ENCODE measurements at places on chromosomes 7 and 10.

DNA sequence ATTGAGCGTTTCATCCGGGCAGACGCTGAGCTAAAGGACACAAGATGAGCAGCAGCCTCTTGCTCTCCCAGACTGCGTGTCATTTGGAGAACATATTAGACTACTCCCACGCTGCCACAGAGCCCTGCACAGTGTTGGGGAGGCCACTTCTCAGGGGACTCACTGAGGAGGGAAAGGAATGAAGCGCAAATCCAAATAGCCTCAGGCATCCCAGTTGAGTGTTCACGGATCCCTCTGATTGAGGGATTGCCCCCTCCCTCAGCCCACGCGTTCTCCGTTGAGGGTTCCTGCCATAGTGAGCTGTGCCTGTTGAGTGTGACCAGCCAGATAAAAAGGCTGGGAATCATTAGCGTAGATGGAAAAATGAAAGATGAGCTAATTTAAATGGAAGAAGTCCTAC is 563.4 kb downstream of the ACTR3B start:
- DNase-seq: no peak

- no peak for DNase-seq
Observed at GRCh38 chr7:39172137-39172536, 194.4 kb downstream of the POU6F2 start.

- no peak for DNase-seq
Observed at GRCh38 chr10:110207011-110207804, at the start of gene MXI1. MXI1 (plus strand) TSS chr10:110207605; CDS start chr10:110207809, 204 bp downstream.

DNA sequence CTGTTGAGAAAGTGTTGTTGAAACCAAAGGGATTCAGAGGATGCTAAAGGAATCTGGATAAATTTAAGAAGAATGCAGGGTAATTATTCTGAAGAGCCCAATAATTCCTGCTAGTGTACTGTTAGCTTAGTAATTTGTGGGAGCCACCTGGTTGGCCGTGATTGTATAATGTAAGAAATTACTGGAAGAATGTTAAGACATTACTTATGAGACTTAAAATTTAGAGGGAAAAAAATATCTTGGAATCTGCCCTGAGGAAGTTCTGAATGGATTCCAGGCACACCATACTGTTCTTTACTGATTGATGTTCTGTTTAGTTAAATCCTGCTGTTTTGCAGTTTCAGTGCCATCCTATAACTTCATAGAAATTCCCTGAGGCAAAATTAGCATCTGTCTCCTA is 155.0 kb upstream of the RHOBTB1 start:
- no peak for DNase-seq

- no peak for DNase-seq
Observed at GRCh38 chr10:32955299-32955772, 2.7 kb downstream of the ITGB1 start.

DNA sequence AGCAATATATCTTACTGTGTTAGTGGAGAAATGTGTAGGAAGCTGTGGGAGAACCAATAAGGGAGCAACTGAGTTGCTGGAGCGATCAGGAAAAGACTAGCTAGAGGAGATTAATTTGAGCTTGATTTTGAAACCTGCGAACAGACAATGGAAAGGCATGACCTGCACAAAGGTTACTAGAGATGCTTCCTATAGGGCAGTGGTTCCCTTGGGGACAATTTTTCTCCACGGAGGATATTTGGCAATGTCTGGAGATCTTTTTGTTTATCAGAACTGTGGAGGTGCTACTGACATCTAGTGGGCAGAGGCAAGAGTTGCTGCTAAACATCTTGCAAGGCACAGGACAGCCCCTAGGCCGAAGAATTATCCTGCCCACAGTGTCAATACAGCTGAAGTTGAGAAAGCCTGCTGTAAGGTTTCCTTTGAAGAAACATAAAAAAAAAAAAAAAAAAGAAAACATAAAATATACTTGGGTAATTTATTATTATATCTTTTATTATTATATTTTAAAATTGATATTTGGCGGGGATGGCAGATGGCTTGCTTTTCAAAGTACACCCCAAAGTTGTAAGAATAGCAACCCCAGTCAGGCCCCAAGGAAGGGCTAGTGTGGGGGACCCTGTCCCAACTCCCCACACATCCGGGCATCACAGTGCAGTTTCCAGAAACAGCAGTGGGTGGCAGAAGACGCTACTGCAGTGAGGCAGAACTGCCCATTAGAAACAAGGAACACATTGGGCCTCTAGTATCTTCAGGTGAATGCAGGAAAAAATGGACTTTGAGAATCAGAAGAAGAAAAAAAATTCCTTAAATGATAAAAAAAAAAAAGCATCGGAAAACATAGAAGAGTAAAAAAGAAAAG is 481.6 kb downstream of the SH2D4B start:
- DNase-seq: no peak

- DNase-seq: no peak
Observed at GRCh38 chr10:119337223-119337622, 129.9 kb downstream of the GRK5 start.

DNA sequence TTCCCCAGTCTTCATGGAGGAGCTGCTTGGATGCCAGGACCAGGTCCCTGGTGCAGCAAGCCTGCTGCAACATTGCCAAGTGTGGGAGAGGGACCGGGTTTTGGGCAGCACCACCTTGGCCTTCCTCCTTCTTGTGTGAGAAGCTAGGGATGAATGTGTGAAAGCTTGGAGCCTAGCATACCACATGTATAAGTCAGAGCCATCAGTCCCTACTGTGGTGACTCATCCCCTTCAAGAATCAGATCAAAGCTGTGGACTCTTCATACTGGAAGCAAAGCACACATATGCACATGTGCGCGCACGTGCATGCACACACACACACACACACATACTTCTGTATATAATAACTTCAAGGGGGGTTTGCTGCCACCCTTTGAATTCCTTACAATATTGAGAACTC is 527.8 kb downstream of the LRMDA start:
- DNase-seq: no peak

DNA sequence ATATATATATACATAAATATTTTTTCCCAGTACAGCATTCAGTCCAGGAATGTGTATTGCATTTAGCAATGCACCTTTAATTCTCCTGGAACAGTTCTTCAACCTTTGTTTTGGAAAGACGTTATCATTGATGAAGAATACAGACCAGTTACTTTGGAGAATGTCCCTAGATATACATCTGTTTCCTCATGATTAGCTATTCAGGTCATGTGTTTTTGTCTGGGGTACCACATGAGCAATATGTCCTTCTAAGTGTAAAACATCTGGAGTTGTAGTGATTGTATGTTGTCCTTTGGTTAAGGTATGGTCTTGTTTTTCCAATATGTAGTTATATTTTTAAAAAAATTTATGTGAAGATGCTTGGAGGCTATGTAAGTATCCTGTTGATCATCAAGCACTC is 10.2 kb downstream of the BZW2 start:
- DNase-seq: no peak

- no peak for DNase-seq
Observed at GRCh38 chr10:36358736-36359135, 716.6 kb upstream of the FZD8 start.

DNA sequence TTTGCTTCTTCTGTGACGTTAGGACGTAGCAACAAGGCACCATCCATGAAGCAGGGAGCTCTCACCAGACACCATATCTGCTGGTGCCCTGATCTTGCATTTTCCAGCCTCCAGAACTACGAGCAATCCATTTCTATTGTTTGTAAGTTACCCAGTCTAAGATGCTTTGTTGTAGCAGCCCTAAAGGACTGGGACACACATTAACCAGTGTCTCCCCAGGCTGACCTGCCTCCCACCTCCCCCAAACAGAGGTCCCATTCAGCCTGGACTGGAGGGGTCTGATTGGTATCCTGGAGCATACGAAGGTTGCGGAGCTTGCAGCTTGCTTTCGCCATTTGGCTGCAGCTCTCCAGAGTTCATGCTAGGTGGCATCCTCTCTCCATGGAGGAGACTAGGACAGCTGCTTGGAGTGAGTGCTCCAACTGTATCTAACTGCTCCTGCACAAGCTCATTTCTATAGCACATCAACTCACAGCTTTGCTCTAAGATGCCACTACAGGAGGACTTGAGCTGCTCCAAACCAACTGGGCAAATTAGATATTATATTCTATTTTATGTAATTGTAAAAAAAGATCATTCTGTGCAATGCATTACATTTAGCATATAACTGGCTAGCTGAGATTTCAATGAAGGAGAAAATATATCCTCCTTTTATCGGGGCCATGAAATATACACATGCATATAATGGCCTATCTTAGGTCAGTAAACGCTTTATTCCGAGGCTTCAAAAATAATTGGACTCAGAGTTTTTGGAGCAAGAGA is 8.0 kb upstream of the GRK5 start:
- no peak for DNase-seq

- no peak for DNase-seq
Observed at GRCh38 chr10:3892440-3893425, 107.7 kb upstream of the KLF6 start.

DNA sequence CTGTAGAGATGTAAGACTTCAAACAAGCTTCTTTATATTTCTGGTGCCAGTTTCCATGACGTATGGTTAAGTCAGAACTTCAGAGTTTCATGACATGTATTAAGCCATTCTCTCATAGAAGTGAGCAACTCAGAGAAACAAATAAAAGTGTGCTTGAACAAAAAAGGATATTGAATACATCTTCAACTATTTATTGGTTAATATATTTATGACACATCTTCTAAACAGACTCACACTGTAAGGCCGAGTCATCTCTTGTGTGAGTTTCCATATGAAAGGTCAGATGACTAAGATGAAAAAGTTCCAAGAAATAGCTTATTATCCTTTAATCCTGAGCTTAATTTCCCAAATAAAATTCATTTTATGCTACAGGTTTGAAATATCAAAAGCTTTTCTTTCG is 105.5 kb upstream of the CSTF2T start:
- DNase-seq: no peak

DNA sequence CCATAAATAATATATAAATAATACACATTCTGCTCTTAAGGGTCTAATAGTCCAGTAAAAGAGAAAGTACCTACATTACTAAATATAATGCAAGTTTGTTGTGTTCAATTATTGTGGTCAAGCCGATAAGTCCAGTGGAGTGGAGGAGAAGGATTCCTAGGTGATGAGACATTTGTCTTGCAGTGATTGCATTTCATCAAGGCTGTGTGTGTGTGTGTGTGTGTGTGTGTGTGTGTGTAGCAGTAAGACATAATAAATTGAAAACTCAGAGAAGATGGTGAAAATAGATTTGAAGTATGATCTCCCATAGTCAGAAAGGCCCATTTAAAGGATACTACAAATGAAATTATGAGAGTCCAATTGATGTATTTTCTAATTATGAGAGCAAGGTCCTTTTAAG is 192.5 kb upstream of the SEMA3C start:
- DNase-seq: no peak
